Stimulated activated CD8-positive, alpha-beta memory T cell treated with anti-CD3 and anti-CD28 coated beads, Interleukin-15, amount 100 ng/mL, for 1 hour (primary cell): ENCODE measurements at places on chromosomes 3 and 15.

DNA sequence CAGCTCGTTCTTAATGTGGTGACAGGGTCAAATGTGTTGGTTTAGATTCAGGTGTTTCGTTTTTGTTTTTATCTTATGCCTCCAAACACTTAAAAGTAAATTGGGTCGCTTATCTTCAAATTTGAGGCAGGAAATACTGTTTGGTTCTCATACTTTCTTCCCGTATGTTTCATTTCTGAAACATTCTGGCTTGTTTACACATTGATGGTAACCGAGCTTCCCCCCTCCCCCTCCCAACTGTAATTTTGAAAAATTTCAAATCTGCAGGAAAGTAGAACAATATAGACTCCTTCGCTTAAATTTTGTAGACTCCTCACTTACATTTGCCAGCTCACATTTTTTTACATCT, 64.9 kb downstream of the CMTM8 start:
- DNase-seq = no peak

DNA sequence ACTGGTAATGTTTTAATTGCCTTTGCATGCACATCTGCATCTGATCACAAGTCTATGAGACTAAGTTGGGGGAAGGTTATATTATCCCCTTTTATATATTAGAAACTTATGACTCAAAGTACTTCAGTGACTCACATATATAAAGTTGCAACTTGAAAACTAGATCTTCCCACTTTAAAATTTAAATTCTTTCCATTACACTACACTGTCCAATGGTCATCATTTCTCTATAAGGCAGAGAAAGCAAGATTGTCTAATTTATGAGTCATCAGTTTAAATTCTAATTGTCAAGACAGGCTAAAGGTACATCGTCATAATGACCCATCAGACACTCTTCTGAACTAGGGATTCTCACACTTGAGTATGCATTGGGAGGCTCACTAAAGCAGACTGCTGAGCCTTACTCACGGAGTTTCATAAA, 37.9 kb downstream of the CPA3 start:
- no peak for DNase-seq

DNA sequence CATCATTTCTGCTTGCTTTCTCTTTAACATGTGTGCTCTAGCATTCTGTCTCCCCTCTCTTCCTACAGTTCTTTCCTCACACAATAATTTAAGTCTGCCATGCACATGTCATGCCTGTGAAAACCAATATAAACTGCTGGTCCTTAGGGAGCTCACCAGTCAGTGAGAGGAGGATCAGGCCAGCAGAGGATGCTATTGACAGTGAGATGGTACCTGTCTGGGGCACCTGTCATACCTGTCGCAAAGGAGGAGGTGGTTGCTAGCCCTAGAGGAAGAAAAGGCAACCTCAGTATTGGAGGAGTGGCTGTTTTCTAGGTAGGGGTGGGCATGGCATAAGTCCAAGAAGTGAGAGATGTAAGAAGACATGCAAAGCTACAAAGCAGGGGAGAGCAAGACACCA, 194.6 kb downstream of the GABRG3 start:
- no peak for DNase-seq

DNA sequence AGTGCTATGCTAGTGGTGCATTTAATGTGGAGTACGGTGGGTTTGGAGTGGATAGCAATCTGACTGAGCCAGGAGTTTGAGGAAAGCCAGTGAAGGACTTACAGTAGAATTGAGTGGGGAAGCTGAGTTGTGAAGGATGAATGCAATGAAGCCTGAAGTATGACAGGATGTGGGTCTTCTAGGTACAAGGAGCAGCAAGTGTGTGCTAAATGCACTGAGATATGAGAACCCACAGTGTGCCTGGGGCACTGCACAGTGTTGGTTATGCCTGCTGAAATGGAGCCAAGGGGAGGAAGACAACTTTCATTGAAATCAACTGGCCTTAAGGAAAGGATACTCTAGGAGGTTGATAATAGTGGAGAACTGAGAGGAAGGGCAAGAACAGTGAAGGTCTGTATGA, 105.5 kb upstream of the MRPL3 start:
- DNase-seq = no peak

- no peak for DNase-seq
Observed at GRCh38 chr3:66450390-66451022, 50.3 kb downstream of the LRIG1 start.
